ENCODE measurements at places on chromosomes 3 and 15.
A peak's percentile ranks its signal among the peaks of the same experiment; 100 is the strongest.

- DNase-seq = no peak
Observed at GRCh38 chr3:152272771-152273242, 4.1 kb downstream of the MBNL1 start.

- DNase-seq = no peak
Observed at GRCh38 chr3:129025691-129026435, 24.8 kb downstream of the EFCC1 start.

DNA sequence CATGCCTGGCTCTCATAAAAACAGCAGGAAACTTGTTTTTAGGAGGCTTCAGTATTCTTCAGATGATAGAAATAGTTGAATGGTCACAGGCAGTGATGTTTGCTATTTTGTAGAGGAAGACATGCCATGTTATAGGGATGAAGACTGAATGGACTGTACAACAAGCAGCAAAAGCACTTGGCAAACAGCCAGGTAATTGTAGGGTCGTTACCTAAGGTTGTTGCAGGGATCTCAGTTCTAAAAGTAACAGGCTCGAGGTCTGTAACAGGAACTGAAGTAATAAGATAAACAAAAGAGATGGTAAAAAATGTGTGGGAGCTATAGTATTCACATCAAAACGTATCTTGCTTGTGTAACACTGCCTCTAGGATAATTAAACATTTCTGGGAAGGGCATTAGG, 116.3 kb downstream of the TFG start:
- no peak for DNase-seq

DNA sequence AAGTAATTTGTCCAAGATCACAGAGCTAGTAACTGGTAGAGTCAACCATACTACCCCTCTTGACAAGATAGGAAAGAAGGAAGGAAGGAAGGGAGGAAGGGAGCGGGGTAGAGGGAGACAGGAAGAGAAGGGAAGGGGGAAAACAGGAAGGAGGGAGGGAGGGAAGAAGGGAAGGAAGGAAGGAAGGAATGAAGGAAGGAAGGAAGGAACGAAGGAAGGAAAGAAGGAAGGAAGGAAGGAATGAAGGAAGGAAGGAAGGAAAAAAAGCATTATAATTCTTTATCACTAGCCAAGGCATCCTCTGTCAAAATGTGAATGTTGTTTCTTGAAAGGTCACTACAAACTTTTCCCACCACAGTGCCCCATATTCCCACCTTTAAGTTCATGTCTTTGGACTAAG, 223.6 kb downstream of the SHQ1 start:
- no peak for DNase-seq

DNA sequence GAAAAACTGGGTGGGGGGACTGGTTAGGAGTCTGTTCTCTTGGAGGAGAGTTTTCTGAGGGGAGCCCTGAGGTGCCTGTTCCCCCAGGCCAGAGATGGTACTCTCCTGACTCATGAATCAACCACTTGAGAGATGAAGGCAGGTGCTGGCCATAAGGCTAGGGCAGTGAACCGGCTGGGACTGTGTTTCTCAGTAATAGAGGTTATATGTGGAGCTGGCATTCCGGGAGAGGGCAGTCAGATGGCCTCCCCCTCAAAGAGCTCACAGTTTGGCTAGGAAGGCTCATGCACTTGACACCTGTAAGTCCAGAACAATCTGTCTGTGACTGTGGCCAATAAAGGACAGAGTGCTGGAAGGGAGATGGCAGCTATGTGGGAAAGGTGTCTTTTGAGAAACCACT, 10.0 kb upstream of the SCN10A start:
- no peak for DNase-seq

GRCh38 chr3:169992781-169993180, 26.2 kb downstream of the SEC62 start:
- DNase-seq = no peak

GRCh38 chr15:95845862-95846515, 484.5 kb upstream of the NR2F2 start:
- no peak for DNase-seq

- DNase-seq = peak; percentile 42
Observed at GRCh38 chr3:88180398-88180999, 30.7 kb downstream of the C3orf38 start.

Data from ACHN (cell line).